Fibroblast of lung (primary cell): ENCODE measurements at places on chromosomes 6 and 20.
A peak's percentile ranks its signal among the peaks of the same experiment; 100 is the strongest.

- DNase-seq: no peak
These were observed 226.2 kb downstream of the TTLL2 start for GRCh38 chr6:167550941-167551627.

DNA sequence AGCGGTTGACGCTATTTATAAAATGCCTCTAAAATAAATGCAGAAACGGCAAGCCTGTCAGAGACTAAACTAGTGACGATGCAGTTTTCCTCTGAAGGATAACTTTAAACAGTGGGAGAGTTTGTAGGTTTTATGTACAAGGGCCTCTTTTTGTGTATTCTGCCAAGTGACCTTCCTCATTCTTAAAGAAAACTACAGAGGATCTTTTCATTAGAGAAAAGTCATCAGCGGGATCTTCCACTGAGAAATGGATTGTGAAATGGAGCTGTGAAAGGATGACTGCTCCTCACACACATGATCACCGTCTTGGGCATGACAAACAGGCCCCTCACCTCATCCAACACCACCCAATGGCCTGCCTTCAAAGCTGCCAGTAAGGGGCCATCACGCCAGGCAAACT is 89.0 kb upstream of the LYRM2 start:
- no peak for DNase-seq

GRCh38 chr6:138692978-138693909 is 80.3 kb upstream of the CCDC28A start:
- peak; percentile 77 for DNase-seq

- no peak for DNase-seq
These were observed 32.4 kb downstream of the RNF217 start for GRCh38 chr6:124994648-124995047.

- DNase-seq: no peak
These were observed 200.2 kb upstream of the EYA4 start for GRCh38 chr6:133040803-133041419.
